Effector memory CD8-positive, alpha-beta T cell (primary cell): ENCODE measurements at places on chromosomes 3 and 15.

- DNase-seq, result peak; percentile 26
- H3K27ac ChIP-seq, result no peak overlapping the region
- H3K4me1 ChIP-seq, result peaks cover 13% of the 10 kb centered on the region
- H3K27me3 ChIP-seq, result peaks cover 83% of the 10 kb centered on the region
- no peak overlapping the region for H3K4me3 ChIP-seq
Measured at GRCh38 chr15:88605189-88606069, 15.7 kb upstream of the AEN start.

DNA sequence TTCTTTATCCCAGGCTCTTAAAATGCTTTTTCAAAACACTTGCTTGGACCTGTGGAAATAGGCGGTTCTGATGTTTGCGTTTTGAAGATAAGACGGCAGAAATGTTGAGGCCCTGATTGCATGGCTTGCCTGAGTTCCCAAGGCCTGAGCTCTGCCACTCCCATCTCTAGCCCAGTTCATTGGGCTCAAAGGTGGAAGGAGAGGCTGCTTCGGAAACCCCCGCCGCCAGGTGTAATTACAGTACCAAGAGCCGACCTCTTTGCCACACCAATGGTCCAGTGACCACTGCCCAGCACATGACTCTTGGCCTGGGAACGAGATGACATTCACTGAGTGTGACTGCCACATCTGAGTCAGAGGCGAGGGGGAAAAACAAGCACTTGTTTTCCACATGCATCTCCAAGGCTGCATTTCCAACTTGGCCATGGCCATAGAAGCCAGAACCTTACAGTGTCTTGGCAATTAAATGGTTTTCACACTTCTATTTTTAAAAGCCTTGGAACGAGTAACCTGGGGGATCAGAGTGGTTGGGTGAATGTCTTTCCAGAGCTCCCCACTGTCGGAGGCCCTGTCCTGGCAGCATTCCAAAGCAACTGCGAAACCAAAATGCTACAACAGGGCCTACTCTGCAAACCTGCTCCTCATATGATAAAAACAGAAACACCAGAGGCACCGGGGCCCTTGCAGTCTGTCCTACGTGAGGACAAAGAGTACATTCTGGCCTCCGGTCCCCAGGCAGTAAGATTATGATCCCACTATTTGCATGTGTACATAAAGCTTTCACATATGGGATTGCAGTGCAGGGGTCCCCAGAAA lies 63.8 kb upstream of the CGNL1 start:
- no peak for DNase-seq
- H3K4me3 ChIP-seq, result no peak overlapping the region
- no peak overlapping the region for H3K27ac ChIP-seq
- no peaks in the 10 kb centered on the region for H3K4me1 ChIP-seq

- H3K4me1 ChIP-seq, result peaks cover 10% of the 10 kb centered on the region
- no peaks in the 10 kb centered on the region for H3K27me3 ChIP-seq
- peak overlapping the region; percentile 4 for H3K4me3 ChIP-seq
- no peak for DNase-seq
Measured at GRCh38 chr3:196670339-196670738, 30.8 kb downstream of the NRROS start.

GRCh38 chr3:66938338-66938963 lies 59.7 kb upstream of the KBTBD8 start:
- no peaks in the 10 kb centered on the region for H3K36me3 ChIP-seq
- no peak overlapping the region for H3K4me3 ChIP-seq
- H3K27ac ChIP-seq, result no peak overlapping the region
- DNase-seq, result peak; percentile 21
